Type B pancreatic cell (in vitro differentiated cells): ENCODE measurements at places on chromosomes 1 and 21. TPM values are rescaled to one million over a fixed set of nuclear protein-coding genes. Genes with fewer than 3 reads are reported as not detected.

GRCh38 chr1:103761896-103762295 lies 12.2 kb downstream of the AMY1C start:
- H3K4me1 ChIP-seq, result no peaks in the 10 kb centered on the region
- no peak overlapping the region for H3K4me3 ChIP-seq
- H3K36me3 ChIP-seq, result no peaks in the 10 kb centered on the region
- no peak overlapping the region for H3K27ac ChIP-seq
- no peak for DNase-seq
- H3K27me3 ChIP-seq, result no peaks in the 10 kb centered on the region

Gene TMEM54
- total RNA-seq, result 42.1 and 129 TPM in 2 replicates

DNA sequence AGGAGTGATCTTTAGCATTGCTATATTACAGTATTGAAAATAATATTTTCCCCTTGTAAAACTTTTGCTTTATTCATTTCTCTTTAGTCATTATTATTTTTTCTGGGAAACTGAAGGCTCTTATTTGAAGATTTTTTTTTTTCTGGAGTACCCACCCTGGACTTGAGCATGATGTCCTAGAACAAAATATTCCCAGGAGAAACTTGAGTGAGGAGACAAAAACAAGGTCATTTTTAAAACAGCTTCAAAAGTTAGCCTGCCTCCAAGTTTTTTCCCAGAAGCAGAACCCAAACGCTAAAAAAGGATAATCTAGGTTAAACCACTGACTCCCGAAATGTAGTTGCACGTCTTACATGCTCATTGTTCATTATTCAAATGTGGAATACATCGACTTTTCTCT lies 160.2 kb upstream of the KCTD3 start:
- no peak overlapping the region for H3K27ac ChIP-seq
- no peak overlapping the region for H3K4me3 ChIP-seq
- H3K36me3 ChIP-seq, result no peaks in the 10 kb centered on the region
- peaks cover 10% of the 10 kb centered on the region for H3K27me3 ChIP-seq

Gene ACTA1
- 0.55 and 1.9 TPM in 2 replicates for total RNA-seq

Gene C1QA
- total RNA-seq, result 0.69 TPM in 1 of 2 replicates, not detected in the other

Gene TDRD10
- total RNA-seq, result not detected in 2 replicates

Gene NMNAT2
- 3.7 and 8.2 TPM in 2 replicates for total RNA-seq
